ENCODE measurements at places on chromosomes 2 and 18. TPM values are rescaled to one million over a fixed set of nuclear protein-coding genes. Genes with fewer than 3 reads are reported as not detected.

EPAS1 gene
- 200 TPM for total RNA-seq

DOK6 gene
- not detected for total RNA-seq

DNA sequence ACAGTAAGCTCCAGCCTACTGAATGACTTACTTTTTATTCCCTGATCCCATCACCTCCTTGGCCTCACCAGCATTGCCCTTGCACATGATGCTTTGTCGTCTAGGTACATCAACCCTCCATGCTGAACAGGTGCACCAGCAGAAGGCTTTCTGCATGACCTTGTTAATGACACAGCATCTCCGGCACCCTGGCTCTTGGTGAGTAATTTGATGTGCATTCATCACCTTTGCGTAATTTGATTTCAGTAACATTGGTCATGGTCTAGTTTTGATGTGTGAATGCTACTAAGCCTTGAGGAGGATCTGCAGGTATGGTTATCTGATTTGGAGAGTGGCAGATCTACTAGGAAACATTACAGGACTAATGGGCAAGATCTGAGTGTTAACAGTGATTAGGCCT is 103.6 kb downstream of the STK39 start:
- no peak for DNase-seq

DNA sequence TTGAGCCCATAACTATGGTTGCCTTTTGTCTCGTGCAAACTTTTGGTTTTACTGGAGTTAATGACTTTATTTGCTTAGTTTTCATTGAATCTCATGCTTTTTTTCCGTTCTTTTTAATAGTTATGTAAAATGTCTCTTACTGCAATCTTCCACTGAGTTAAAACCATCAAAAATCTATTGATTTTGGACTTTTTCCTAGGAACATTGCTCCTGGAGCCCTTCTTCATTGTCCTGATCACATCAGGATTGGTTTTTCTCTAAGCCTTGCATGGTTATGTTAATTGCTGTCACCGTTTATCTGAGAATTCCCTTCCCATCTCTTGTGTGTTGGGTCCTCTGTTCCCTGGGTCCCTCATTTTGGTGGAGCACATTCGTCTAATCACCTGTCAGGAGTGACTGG is 125.5 kb downstream of the PARD3B start:
- DNase-seq, result no peak

GRCh38 chr18:3747176-3747973 is 297.4 kb downstream of the TGIF1 start:
- DNase-seq, result peak; percentile 65

All from MCF 10A (cell line).